GM23338 (cell line): ENCODE measurements at places on chromosomes 3 and 15. TPM values are rescaled to one million over a fixed set of nuclear protein-coding genes. Genes with fewer than 3 reads are reported as not detected.

DNA sequence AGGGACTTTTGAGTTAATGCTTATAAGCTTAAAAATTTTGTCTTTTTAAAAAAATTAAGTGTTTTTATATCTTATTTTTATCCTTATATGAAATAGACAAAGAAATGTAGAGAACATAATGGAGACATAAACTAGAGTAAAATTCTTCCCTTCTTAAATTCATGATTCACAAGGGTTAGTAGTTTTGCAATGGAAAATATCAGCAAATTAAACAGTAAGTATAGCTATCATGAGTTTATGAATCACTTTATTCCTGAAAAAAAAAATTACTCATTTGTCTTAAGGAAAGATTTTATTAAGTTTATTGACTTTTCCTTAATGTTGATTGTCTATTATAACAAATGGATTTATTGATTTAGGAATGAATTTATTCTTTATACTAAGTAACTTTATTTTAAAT is 4.3 kb downstream of the ATP6V1A start:
- H3K27ac ChIP-seq, result no peak overlapping the region
- H3K4me1 ChIP-seq, result peaks cover 19% of the 10 kb centered on the region
- DNase-seq, result no peak
- H3K27me3 ChIP-seq, result no peaks in the 10 kb centered on the region

DNA sequence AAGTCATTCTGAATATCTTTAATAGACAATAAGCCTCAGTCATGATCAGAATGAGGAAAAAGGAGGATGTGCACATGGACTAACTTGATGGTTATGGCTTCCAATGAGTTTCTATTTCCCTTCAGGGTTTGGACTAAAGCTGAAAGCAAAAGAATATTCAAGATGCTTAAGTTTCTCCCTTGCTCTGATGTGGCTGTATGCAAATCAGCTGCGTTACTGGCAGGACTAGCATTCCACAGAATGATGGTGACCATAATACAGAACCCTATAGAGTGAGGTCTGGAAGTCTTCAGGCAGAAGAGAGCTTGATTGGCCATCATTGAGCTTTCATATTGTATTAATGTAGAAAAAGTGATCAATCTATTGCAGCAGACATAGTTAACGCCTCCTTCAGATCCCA is 466.0 kb downstream of the NLGN1 start:
- no peak overlapping the region for H3K27ac ChIP-seq
- no peaks in the 10 kb centered on the region for H3K27me3 ChIP-seq
- no peaks in the 10 kb centered on the region for H3K4me1 ChIP-seq
- no peaks in the 10 kb centered on the region for H3K36me3 ChIP-seq

DNA sequence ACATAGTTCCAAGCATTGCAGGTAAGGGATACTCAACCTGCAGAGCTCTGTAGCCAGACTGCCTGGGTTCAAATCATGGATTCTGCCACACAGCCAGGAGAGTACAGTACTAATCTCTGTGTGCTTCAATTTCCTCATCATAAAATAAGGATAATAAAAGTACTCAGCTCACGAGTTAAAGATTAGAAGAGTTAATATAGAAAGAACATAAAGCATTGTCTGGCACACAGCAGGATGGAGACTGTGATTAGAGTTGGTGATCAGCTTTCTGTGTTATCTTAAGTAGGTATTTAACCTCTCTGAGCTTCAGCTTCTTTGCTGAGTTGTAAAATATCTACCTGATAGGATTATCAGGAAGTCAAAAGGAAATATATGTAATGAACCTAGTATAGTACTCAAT is 2.7 kb downstream of the CEP70 start:
- H3K4me3 ChIP-seq, result no peak overlapping the region
- peaks cover 8% of the 10 kb centered on the region; the same call in 1 of the 2 replicates for H3K4me1 ChIP-seq
- no peak overlapping the region for H3K27ac ChIP-seq
- DNase-seq, result no peak

DNA sequence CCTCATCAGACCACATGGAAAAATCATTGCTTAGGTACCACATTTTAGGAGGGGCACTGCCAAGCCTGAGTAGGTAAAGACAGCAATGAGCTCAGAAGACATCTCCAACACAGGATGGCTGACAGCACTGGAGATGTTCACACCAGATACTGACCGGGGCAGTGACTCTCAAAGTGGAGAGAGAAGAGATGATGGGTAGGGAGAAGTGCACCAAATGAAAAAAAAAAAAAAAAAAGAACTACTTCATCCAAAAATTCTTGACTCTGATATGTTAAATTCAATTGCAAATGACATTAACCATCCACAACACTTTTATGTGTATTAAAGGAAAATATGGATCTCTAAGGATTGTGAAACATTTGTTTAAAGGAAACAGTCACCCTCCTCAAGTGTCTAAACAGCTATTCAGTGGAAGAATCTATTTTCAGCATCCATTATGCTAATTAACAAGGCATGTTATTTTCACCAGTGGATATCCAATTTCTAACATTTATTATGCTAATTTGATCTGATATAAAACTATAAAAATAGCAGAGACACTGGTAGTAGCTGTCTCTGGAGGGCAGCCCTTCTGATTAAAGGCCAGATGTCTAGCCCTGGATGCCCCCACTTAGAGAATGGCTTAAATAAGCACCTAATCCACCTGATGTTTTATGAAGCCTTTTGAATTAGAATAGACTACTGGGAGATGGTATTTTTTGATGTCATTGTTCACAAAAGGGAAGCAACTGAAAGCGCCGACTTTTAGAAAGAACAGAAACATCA is 48.2 kb upstream of the VGLL4 start:
- H3K36me3 ChIP-seq, result no peaks in the 10 kb centered on the region
- DNase-seq, result no peak
- H3K27me3 ChIP-seq, result no peaks in the 10 kb centered on the region
- H3K4me1 ChIP-seq, result peaks cover 23% of the 10 kb centered on the region
- H3K4me3 ChIP-seq, result no peak overlapping the region

DNA sequence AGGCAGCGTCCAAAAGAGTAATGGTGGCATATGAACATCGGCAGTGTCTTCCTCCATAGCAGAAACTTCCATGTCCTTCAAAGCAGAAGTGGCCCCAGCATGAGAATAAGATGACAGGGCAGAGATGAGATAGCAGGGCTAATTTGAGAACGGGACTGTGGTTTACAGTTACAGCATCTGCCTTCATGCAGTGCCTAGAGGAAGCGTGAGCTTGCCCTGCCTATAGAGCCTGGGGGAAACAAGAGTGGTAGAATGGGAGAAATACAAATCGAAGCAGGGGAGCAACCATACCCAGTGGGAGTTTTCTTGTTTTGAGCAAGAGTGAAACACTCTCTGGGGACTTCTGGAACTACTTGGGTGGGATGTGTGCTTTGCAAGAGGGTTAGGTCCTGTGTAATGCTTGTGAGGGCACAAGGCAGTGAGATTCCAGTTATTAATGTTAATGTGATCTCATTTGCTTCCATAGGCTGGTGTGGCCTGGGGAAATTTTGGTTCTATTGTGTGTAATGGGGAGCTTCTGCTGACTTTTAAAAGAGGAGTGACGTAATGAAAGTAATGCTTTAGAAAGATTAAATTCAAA is 616.9 kb downstream of the ZIC1 start:
- H3K27ac ChIP-seq, result no peak overlapping the region
- H3K4me3 ChIP-seq, result no peak overlapping the region

DNA sequence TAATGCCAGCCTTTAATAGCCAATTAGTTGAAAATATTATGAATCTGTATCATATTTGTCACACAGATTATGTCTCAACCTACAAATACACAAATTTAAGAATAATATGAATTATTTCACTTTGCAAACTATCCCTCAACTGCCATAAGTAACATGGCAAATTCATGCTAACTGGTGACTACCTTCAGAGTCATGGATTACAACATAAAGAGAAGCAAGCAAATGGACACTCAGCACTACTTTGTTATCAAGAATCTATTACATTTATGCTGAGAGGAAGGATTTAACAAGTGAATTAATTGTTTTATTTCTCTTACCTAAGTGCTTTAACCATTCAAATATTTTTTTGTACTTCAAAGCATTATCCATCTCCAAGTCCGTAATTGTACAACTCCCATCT is 103.1 kb upstream of the BCL6 start:
- no peaks in the 10 kb centered on the region for H3K4me1 ChIP-seq
- H3K27ac ChIP-seq, result no peak overlapping the region
- H3K4me3 ChIP-seq, result no peak overlapping the region
- no peak for DNase-seq

- no peak overlapping the region for H3K4me3 ChIP-seq
- H3K4me1 ChIP-seq, result no peaks in the 10 kb centered on the region
- no peaks in the 10 kb centered on the region for H3K27me3 ChIP-seq
- no peak overlapping the region for H3K27ac ChIP-seq
- H3K36me3 ChIP-seq, result no peaks in the 10 kb centered on the region
- DNase-seq, result no peak
Observed at GRCh38 chr3:138687236-138687635, 78.7 kb downstream of the FAIM start.

DNA sequence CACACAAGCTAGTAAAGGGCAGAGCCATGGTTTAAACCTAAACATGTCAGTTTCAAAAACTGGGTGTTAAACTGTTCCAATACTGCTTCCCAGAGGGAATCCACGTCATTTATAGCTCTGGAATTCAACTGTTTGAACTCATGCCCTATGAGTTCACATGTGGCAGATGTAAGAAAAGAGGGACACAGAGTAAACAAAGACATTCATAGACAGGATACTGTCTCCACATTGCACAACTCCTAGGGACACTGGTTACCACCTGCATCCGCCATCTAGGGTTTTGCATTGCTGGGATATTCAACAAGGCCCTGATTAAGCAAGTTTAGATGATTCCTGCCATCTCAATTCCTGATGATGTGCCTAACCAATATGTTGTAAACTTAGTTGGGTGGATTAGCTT is 134.1 kb upstream of the COL8A1 start:
- H3K27ac ChIP-seq, result no peak overlapping the region
- H3K36me3 ChIP-seq, result no peaks in the 10 kb centered on the region
- no peaks in the 10 kb centered on the region for H3K4me1 ChIP-seq
- DNase-seq, result no peak
- no peak overlapping the region for H3K4me3 ChIP-seq

GRCh38 chr3:108312656-108313055 is 16.3 kb downstream of the HHLA2 start:
- no peaks in the 10 kb centered on the region for H3K4me1 ChIP-seq
- DNase-seq, result no peak
- no peaks in the 10 kb centered on the region for H3K36me3 ChIP-seq
- no peak overlapping the region for H3K4me3 ChIP-seq
- no peaks in the 10 kb centered on the region for H3K27me3 ChIP-seq
- H3K27ac ChIP-seq, result no peak overlapping the region

- H3K27me3 ChIP-seq, result no peaks in the 10 kb centered on the region
- H3K4me3 ChIP-seq, result no peak overlapping the region
- no peaks in the 10 kb centered on the region for H3K36me3 ChIP-seq
- H3K27ac ChIP-seq, result no peak overlapping the region
- H3K4me1 ChIP-seq, result no peaks in the 10 kb centered on the region
Observed at GRCh38 chr15:28903555-28903954, 17.8 kb downstream of the APBA2 start.

GRCh38 chr3:117814975-117815374 is 1105.4 kb downstream of the TUSC7 start:
- no peak for DNase-seq
- H3K36me3 ChIP-seq, result no peaks in the 10 kb centered on the region
- H3K27ac ChIP-seq, result no peak overlapping the region
- H3K4me1 ChIP-seq, result no peaks in the 10 kb centered on the region

GRCh38 chr15:40498891-40499290 is 28.1 kb downstream of the CHST14 start:
- H3K4me3 ChIP-seq, result no peak overlapping the region
- no peak for DNase-seq
- H3K27ac ChIP-seq, result no peak overlapping the region
- H3K36me3 ChIP-seq, result no peaks in the 10 kb centered on the region
- H3K4me1 ChIP-seq, result no peaks in the 10 kb centered on the region

DNA sequence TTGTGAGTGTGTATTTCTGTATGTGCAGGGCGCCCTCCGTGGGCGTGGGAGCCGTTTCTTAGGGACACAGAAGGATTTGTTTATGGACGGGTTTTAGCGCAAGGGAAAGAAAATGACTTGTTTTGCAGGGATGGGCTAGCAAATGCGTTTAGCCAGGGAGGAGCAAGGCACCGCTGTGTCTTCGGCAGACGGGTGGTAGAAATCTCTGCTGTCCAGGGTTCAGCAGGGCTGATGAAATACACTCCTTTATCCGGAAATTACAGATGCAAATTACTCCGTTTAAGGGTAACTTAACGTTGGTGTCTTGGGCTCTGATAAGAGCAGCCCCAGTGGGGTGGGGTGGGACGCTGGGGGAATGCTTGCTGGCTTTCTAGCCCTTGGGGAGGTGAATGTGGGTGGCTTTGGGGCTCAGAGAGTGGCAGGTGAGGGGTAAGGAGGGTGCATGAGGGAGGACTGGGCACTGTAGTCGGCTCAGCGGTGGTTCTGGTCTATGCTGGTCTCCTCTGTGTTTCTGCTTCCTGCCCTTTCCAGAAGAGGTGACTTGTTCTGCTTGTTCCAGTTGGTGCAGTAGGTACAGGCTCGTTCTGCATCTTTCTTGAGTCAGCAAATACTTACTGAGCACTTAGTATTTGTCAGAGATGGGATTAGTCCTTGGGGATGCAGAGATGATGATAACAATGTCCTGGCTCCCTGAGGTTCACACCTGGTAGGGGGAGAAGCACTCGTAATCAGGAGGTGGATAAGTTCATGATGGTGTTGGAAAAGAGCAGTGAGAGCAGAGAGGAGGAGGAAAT is 954 bp downstream of the SV2B start:
- no peak overlapping the region for H3K27ac ChIP-seq
- peak overlapping the region; percentile 79 for H3K4me3 ChIP-seq
- no peaks in the 10 kb centered on the region for H3K36me3 ChIP-seq
- peak; percentile 18 for DNase-seq
- H3K27me3 ChIP-seq, result peaks cover 70% of the 10 kb centered on the region
- H3K4me1 ChIP-seq, result peaks cover 12% of the 10 kb centered on the region; the same call in 1 of the 2 replicates

GRCh38 chr3:100603469-100603868 is 5.9 kb upstream of the ADGRG7 start:
- no peak overlapping the region for H3K27ac ChIP-seq
- peak; percentile 77 for DNase-seq
- no peak overlapping the region for H3K4me3 ChIP-seq
- H3K27me3 ChIP-seq, result no peaks in the 10 kb centered on the region

- no peak for DNase-seq
- peaks cover 53% of the 10 kb centered on the region for H3K27me3 ChIP-seq
- no peaks in the 10 kb centered on the region for H3K36me3 ChIP-seq
- peak overlapping the region; percentile 91 for H3K4me3 ChIP-seq
- H3K4me1 ChIP-seq, result peaks cover 19% of the 10 kb centered on the region
Observed at GRCh38 chr3:4977853-4978203, 1.4 kb upstream of the BHLHE40 start.

- H3K4me3 ChIP-seq, result no peak overlapping the region
- H3K27ac ChIP-seq, result no peak overlapping the region
- H3K4me1 ChIP-seq, result peaks cover 27% of the 10 kb centered on the region
- H3K36me3 ChIP-seq, result no peaks in the 10 kb centered on the region
Observed at GRCh38 chr15:99592145-99592791, 26.5 kb downstream of the MEF2A start.

GRCh38 chr3:191523148-191523547 is 62.2 kb downstream of the PYDC2 start:
- H3K36me3 ChIP-seq, result no peaks in the 10 kb centered on the region
- no peak overlapping the region for H3K27ac ChIP-seq
- DNase-seq, result no peak
- H3K27me3 ChIP-seq, result no peaks in the 10 kb centered on the region

GRCh38 chr15:86203462-86203861 is 123.8 kb downstream of the AGBL1 start:
- H3K27ac ChIP-seq, result no peak overlapping the region
- H3K4me1 ChIP-seq, result peaks cover 23% of the 10 kb centered on the region
- H3K36me3 ChIP-seq, result no peaks in the 10 kb centered on the region
- no peak for DNase-seq

HESX1 gene
- 11.9 and 21.1 TPM in 2 replicates for total RNA-seq

SERPINI2 gene
- 1.8 and 2.5 TPM in 2 replicates for total RNA-seq

ZNF770 gene
- 130 and 140 TPM in 2 replicates for total RNA-seq

CCDC80 gene
- total RNA-seq, result 5.4 and 8.1 TPM in 2 replicates

RARRES1 gene
- total RNA-seq, result 0.10 TPM in 1 of 2 replicates, not detected in the other

FSIP1 gene
- 0.70 and 2.1 TPM in 2 replicates for total RNA-seq

FBXW12 gene
- total RNA-seq, result not detected in 2 replicates

PP2D1 gene
- not detected in 2 replicates for total RNA-seq

ULK3 gene
- total RNA-seq, result 32.6 and 35.4 TPM in 2 replicates

ATP13A4 gene
- total RNA-seq, result not detected in 2 replicates

RAB6B gene
- 2.9 and 3.9 TPM in 2 replicates for total RNA-seq
